Bronchial epithelial cell (primary cell): ENCODE measurements at places on chromosomes 7 and 10.

DNA sequence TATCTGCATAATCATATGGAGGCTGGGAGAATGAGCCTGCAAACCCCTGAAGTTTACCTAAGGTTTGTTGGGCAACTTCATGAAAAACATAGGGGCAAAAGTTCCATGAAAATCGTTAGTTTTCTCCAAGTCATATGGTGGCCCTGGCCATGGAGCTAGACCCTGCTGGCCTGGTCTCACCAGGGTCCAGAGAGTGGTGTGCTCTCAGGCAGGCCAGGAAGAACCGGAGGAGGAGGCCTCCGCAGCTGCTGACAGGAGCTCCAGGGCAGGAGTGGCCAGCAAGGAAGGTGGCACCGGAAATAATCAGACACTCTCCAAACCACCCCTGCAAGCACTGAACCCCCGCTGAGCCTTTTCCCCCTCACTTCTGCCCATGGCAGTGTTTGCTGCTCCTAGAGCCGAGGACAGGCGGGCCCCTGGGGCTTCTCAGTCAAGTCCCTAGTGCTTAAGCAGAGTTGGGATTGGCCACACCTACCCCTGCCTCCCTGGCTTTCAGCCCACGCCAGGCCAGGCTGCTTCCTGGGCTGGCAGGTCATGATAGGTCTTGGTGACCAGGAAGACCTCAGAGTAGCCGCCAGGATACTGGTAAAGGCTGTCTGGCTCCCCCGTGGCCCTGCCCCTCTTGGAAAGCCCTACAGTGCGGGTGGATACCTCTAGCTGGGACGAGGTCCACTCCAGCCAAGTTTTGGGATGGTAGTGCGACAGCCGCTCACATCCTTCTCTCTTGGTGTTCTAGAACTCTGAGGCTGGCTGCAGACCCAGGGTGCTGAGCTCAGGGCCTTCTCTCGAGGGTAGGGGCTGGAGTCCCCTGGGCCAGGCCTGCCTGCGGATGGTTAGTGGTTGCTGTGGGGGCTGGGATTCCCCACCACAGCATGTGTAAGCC lies 242.8 kb downstream of the MGMT start:
- DNase-seq, result no peak

DNA sequence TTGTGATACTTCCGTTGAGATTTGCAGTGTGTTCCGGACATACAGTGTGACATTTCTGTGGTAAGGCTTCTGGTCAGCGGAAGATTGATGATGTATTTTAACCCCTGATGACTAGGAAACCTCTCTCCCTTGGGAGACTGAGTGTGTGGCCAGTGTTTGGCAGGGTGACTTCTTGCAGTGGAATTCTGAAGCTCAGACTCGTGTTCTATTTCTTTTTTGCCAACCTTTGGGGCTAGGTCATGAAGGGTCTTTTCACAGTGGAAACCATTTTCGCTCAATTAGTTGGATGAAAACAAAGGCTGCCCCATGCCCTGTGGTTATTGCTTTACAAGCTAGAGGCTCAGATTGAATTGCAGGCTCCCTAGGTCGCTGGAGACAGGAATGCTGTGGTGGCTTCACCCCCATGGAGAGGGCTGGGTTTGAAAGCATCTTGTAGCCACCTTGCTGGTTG lies 288.9 kb downstream of the BBS9 start:
- no peak for DNase-seq

- DNase-seq, result no peak
These were observed 70.3 kb downstream of the NRCAM start for GRCh38 chr7:108385834-108386422.

- DNase-seq, result no peak
These were observed 38.2 kb downstream of the SPOCK2 start for GRCh38 chr10:72049969-72050781.

DNA sequence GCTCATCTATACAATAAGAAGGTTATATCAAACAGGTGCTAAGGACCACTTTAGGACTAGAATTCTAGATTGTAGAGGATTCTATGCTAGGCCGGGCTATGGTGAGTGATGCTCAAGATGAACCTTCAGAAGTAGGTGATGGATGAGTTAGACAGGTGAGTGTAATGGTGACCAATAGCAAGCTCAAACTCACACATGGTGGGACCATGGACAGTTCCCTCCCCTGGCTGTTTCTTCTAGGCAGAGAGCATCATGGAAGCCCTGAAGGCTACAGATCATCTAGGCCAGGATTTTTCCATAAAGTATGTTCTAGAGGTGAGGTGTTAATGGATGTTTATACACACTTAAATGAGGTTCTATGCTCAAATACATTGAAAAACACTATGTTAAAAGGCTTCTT lies 162.2 kb upstream of the WDR11 start:
- DNase-seq, result peak; percentile 20

DNA sequence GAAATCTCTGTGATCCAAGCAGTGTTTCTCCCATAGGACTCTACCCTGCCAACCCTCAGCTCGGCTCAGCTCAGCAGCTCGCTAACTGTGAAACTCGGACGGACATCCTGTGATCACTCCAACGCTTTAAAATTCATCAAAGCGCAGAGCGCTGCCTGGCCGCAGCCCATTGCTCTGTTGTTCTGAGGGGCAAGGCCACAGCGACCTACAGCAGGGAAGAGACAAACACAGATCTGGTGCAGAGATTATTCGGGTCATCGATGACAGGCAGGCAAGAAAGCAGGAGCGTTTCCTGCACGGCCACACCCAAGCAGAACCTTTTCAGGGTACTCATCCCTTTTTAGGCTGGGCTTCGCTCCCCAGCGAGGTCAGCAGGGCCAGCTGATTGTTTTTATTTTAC lies 72.1 kb downstream of the INSIG1 start:
- no peak for DNase-seq

GRCh38 chr10:88497913-88498312 lies 85.2 kb downstream of the RNLS start:
- no peak for DNase-seq

- DNase-seq, result no peak
These were observed 3.9 kb downstream of the DOCK1 start for GRCh38 chr10:126909147-126909546.

DNA sequence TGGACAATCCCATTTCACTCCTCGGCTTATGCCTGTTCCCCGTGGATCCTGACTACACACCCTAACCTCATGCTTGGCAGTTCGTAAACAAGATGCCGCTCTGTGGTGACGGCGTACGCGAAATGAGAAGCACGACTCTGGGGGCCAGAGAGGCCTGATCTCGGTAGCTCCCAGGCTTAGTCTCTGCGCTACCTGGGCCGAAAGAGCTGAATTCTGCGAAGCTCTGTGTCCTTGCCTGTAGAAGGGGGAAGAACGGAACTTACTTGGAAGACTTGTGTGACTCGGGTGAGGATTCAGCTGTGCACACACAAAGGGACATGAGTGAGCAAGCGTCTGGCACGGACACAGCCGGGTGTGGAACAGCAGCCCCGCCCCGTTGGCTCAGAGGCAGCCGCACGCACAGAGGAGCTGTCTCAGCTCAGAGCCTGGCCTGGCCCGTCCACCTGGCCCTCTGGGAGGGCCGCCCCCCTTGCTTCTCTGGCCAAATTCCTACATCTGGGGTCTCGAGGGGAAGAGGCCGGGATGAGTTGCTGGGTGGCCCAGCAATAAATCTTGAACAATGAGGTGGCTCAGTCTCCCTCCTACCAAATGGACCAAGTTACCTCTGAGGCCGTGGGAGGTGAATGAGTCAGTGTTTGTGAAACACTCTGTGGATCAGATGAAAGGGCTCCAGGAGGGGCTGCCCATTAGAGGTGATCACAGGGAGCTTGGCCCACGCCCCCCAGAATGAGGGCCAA lies 83.8 kb downstream of the PDGFA start:
- peak; percentile 83 for DNase-seq

DNA sequence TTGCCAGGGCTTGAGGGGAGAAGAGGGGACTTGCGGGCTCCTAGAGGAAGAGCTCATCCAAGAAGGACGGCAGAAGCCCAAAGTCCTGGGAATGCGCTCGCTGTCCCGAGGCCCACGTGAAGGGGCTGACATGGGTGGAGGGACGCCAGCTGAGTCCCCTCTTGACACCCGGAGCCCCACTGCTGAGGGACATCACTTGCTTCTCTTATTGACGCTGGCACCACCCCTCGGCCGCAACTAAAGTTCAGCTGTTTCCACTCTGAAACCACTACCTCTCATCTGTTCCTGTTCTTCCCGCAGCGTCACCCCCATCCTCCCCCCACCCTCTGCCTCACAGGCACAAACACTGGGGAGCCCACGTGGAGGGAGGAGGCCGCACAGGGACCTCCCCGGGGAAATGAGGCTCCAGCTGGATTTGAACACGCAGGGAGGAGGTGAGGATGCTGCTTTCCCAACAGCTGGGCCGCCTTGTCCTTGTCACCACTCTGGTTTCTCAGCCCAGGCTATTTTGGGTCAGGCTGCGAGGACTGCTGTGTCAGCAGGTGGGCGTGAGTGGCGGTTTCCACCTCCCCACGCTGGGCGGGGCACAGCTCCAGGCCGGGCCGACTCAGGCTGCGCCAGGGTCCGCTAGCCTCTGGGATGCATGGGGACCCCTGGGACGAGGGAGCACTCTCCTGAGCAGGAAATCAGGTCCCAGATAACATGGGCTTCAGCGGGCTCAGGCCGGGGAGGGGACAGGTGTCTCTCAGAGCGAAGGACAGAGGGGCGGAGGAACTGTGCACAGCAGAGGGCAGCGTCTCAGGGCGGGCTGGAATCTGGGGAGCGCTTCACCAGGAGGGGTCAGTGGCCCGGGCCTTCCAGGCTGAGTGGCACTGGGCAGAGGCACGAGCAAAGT lies 156.3 kb downstream of the ZNF248 start:
- no peak for DNase-seq

- DNase-seq, result peak; percentile 86
These were observed 485.1 kb downstream of the SEMA3D start for GRCh38 chr7:84701524-84702306.

GRCh38 chr7:151541709-151542499 lies 22.2 kb upstream of the RHEB start:
- DNase-seq, result no peak

DNA sequence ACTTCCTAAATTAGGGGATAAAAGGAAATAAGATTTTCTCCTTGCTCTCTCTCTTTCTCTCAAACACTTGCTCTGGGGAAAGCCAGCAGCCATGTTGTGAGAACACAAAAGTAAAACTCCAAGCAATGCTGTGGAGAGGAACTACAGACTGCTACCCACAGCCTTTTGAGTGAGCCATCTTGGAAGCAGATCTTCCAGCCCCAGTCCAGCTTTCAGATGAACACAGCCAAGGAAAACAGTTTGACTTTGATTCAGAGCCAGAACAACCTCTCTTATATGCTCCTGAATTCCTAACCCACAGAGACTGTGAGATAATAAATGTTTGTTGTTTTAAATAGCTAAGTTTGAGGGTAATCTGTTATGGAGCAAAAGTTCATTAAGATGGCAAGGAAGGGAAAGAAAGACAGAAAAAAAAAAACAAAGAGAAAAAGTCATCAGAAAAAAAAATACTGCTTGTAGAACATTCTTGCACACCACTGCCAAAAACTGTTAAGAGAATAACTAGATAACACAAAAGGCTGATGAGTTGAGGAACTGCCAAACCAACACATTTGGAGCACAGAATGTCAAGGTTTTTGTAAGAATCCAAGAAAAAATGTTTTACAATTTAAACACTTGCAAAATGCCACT lies 20.9 kb upstream of the PRKAR2B start:
- DNase-seq, result no peak

DNA sequence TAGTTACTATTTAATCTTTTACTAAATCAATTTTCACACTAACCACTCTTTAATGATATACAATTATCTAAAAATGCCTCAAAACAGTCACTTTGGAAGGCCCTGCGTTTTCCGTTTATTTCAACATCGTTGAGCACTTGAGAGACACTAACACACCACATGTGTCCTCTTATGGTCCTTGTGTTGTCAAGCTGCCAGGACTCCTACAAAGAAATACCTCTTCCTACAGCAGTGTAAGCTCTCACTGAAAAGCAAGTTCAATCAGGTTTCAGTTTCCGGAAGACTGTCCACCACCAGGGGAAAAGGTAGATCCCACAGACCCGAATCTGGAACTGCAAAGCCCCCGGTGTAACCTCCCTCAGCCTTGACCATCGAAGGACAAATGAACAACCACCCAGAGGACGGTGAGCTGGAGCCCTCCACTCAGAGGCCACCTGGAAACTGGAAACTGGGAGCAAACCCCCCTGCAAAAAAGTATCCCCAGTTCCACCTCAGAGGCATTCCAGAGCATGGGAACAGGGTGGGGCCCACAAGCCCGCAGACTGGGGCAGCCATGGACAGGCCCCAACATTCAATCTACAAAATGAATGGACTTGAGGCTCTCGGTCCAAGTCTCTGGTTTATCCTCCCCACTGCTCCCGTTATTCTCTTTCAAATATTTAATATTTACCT lies 37.6 kb downstream of the KCNH2 start:
- peak; percentile 82 for DNase-seq

DNA sequence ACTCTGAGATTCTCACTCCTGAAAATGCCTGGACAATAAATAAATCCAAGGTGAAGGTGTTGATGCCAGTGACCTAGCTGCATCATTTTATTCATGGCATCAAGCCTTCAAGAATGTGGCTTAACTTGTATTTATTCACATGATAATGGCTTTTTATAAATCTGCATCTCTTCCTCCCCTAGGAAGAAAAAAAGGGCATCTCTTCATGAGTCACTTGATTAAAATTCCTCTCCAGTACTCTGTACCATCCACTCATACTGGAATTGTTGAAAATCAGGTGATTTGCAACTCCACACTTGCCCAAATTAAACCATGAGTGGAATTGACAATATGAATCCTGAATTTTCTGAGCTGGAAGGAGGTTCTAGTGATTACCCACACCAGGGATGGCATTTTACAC lies 30.2 kb downstream of the PTPRE start:
- peak; percentile 61 for DNase-seq

GRCh38 chr10:112232670-112233069 lies 49.1 kb upstream of the GPAM start:
- no peak for DNase-seq

- DNase-seq, result no peak
These were observed 122.4 kb downstream of the PAXIP1 start for GRCh38 chr7:154880513-154880912.

DNA sequence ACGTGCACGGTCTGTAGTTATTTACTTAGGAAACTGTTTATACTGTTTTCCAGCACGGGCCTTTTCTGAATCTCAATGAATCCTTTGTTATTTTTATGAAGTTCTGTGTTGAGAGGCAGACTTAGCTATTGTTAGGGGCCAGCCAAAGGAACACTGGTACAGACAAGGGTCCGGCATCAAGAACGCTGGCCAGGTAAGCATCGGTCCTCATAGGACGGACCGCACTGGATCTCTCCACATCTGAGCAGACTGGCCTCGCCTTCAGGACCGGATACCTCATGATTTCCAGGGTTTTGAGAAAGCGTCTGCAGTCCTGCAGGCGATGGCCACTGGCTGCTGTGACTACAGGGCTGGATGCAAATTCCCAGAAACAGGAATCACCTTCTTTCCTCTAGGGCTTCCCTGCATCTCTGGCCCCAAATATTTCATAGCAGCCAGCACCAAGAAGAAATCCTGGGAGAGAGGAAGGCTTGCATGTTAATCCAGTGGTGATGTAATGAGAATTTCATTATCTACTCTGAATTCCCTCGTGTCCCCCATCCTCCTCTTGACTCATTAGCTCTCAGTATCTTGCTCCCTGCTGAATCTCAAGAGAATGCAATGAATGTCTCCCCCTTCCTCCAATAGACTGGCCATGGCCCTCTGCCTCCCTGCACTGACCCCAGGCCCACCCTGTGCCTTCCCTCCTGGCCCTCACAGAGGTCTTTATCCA lies 325.4 kb upstream of the NPVF start:
- DNase-seq, result no peak
